ENCODE measurements at places on chromosomes 7 and 10.

DNA sequence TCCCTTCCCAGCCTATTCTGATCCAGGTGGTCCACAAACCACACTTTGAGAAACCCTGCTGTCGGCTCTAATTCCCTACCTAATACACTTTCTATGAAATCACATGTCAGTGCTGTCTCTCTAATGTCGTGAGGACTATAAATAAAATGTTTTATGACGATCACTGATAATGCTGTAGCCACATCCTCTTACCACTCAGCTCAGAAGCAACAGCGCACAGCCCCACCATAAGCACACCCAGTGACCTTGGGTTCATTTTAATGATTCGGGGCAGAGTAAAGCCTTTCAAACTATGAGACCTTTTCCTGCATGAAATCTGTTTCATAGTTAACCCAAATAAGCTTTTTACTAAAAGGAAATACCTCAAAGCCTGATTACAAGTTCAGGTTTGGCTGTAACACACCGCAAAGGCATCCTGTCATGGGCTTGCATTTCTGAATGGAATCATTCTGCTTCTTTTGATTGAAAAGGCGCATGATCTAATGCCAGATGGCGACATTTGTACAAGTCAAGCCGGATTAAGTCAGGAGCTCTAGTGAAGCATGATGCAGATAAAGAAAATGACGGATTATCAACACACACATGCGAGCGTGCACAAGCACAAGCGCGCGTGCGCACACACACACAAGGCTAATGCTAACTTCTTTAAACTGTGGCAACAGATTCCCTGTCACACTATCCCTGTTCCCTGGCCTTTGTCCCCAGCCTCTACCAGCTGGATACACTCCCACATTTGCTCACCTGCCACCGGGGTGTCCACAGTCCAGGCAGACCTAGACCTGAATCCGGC lies 180.5 kb upstream of the PDE1C start:
- no peak for DNase-seq

GRCh38 chr10:86798611-86799010 lies 42.2 kb downstream of the BMPR1A start:
- no peak for DNase-seq

- no peak for DNase-seq
Measured at GRCh38 chr10:10532236-10532635, 485.4 kb upstream of the CELF2 start.

DNA sequence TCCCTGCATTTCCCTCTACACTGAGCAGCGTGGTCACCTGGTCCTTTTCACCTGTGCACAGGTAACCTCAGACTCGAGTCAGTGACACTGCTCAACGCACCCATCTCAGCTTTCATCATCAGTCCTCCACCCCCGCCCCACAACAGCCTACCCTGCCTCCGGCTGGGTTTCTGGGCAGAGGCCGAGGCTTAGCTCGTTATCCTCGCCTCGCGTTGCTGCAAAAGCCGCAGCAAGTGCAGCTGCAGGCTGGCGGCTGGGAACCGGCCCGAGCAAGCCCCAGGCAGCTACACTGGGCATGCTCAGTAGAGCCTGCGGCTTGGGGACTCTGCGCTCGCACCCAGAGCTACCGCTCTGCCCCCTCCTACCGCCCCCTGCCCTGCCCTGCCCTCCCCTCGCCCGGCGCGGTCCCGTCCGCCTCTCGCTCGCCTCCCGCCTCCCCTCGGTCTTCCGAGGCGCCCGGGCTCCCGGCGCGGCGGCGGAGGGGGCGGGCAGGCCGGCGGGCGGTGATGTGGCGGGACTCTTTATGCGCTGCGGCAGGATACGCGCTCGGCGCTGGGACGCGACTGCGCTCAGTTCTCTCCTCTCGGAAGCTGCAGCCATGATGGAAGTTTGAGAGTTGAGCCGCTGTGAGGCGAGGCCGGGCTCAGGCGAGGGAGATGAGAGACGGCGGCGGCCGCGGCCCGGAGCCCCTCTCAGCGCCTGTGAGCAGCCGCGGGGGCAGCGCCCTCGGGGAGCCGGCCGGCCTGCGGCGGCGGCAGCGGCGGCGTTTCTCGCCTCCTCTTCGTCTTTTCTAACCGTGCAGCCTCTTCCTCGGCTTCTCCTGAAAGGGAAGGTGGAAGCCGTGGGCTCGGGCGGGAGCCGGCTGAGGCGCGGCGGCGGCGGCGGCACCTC lies at the start of the genes KLLN and PTEN:
KLLN (minus strand) TSS at position 481 of the 891 bp plus-strand sequence. CDS start 1,046 bp downstream, outside the sequence.
PTEN (plus strand) TSS at position 573 of the 891 bp plus-strand sequence. CDS start 845 bp downstream, outside the sequence.
- DNase-seq: peak; percentile 72

- no peak for DNase-seq
Measured at GRCh38 chr10:96133135-96133534, 3.0 kb downstream of the ZNF518A start.

GRCh38 chr10:113128450-113129070 lies 178.5 kb downstream of the TCF7L2 start:
- DNase-seq: no peak

GRCh38 chr10:27513451-27514191 lies 9.5 kb downstream of the RAB18 start:
- no peak for DNase-seq

DNA sequence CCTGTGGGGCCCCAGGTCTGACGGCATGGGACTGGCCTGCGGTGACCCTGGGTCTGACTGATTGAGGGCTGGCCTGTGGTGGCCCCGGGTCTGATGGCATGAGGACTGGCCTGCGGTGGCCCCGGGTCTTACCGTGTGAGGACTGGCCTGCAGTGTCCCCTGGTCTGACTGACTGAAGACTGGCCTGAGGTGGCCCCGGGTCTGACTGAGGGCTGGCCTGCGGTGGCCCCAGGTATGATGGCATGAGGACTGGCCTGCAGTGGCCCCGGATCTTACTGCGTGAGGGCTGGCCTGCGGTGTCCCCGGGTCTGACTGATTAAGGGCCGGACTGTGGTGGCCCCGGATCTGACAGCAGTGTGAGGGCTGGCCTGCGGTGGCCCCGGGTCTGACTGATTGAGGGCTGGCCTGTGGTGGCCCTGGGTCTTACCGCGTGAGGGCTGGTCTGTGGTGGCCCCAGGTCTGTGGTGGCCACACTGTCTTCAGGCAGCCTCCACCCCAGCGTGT lies 10.9 kb downstream of the JAKMIP3 start:
- no peak for DNase-seq

- no peak for DNase-seq
Measured at GRCh38 chr7:121181357-121181756, 147.4 kb upstream of the WNT16 start.

DNA sequence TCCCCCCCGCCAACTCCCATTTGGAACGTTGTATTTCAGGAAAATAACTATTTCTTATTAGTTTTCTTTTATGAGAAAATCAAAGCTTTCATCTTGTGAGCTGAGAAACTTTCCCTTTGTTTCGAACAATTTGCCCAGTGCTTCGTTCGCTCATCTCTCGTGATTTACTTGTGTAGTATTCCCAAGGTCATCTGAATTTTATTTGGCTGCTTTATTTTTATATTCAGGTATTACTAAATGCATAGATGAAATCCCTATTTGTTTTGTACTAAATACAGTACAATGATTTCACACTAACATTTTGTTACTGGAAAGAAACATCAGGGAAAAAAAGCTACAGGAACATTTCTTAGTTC lies 12.0 kb upstream of the EBLN1 start:
- no peak for DNase-seq

DNA sequence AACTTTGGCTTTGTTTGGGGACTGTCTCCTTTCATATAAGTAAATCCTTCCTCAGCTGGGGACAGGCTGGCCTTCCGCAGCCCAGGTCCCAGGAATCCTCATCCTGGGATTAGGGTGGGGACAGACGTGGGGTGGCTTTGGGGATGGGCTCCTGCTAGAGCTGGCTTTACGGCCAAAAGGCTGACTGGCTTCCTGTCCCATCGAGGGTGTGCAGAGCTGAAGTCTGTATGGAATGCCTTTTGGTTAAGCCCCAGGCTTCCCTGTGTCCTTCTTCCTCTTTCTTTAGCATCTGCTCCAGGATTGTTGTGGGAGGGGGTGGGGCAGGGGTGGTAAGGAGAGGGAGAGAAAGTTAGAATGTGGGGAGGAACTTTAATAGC lies 59.4 kb upstream of the AQP1 start:
- no peak for DNase-seq

GRCh38 chr7:68478326-68478725 lies 1119.9 kb upstream of the AUTS2 start:
- no peak for DNase-seq

- no peak for DNase-seq
Measured at GRCh38 chr10:123038782-123039631, 30.2 kb downstream of the ACADSB start.

DNA sequence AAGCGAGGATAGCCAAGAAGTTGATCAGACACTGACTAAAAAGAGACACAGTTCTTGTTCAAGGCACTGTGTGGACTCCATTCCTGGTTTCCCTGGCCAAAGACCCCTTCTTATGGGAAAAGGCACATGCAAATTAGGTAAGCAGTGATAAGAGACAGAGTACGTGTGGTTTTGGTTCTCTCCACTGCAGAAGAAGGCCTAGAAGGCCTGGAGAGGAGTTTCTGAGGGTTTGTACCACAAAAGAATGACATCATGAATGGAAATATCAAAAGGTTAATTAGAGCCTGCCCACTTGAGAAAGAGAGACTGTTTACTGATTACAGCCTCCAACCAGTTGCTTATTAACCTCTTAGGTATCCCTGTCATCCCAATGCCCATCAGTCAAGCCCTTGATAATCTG lies 137.5 kb downstream of the ZNF365 start:
- DNase-seq: no peak

DNA sequence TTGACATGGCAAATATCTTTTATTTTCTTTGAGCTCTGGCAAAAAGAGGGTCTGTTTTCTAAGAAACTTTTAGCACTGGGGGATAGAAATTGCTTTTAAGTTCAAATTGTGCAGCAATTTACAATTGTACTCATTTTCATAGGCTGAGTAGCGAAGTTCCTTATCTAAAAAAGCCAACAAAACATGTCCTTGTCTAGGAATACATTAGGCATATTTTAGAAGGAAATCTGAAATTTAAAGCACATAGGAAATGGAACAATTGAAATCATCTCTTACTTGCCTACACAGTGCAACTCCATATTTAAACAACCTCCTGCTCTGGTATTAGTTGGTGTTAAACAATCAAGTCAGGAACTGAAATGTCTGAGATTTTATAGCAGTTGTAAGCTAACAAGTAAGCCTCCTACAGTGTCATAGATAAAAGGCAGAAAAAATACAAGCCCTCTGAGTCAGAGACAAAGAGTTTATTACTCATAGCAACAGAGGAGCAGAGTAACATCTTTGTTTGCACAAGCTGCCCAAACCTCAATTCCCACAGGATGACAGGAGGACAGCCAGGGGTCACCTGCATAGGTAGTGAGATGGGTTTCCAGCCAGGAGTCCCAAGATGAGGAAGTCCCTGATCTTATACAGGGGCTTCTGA lies 280.2 kb upstream of the HGF start:
- no peak for DNase-seq

- no peak for DNase-seq
Measured at GRCh38 chr10:51433949-51434475, 265.4 kb downstream of the CSTF2T start.

GRCh38 chr7:132518102-132518838 lies 58.0 kb downstream of the PLXNA4 start:
- no peak for DNase-seq

GRCh38 chr7:77570330-77571011 lies 33.4 kb downstream of the PTPN12 start:
- no peak for DNase-seq

DNA sequence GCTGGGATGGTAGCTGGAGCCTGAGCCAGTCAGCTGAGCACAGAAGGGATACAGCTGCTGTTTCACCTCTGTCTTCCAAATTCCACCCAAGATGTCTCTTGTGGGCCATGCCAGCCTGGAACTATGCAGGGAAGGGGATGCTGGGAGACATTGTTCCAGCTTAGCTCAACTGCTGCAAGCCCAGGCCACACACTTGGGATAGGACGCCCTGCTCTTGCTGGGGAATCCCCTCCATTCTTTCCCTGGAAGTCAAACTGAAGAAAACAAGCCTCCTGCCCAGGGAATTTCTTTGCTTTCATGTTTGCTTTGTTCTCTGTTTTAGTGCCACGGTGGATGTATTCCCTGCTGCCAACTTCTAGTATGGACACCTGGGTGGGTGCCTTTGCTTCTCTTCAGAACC lies 55.2 kb upstream of the CDK13 start:
- no peak for DNase-seq

- DNase-seq: no peak
Measured at GRCh38 chr10:120765226-120765803, 85.8 kb upstream of the WDR11 start.

- DNase-seq: peak; percentile 61
Measured at GRCh38 chr7:55280031-55280454, 85.1 kb upstream of the LANCL2 start.

DNA sequence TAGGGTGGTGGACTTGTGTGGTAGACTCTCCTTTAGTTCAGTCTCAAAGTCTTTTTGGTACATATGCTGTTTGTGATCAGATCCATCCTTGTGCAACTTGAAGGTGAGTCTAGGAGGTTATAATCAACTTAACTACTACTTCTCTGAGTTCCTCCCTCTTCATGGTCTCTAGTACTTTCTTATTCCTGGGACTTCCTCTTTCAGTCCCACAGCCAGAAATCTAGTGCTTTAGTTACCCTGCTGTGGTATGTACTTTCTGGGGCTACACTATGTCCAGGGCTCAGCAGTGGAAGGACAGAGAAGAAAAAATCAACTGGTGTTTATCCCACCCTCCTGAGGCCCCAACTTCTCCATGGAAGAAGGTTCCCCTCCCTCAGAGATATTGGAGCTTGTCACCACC lies 19.4 kb upstream of the ATAD1 start:
- DNase-seq: no peak

DNA sequence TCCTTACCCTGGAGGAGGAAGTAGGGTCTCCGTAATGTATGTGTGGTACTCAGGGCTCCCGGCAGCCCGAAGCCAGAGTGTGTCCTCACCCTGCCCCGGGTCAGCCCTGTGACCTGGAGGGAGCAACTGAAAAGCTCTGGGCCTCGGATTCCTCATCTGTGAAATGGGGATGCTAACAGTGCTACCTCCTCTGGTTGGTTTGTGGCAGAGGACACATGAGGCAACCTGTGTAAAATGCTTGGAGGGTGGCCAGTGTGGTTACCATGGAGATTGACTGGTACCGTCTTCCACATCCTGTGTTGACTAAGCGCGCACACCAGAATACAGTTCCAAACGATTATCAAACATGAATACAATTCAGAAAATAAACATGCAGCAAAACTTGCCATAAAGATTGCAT lies 163.8 kb upstream of the KLF6 start:
- DNase-seq: no peak

GRCh38 chr7:100895956-100896731 lies 456 bp upstream of the ACHE start:
- peak; percentile 52 for DNase-seq

DNA sequence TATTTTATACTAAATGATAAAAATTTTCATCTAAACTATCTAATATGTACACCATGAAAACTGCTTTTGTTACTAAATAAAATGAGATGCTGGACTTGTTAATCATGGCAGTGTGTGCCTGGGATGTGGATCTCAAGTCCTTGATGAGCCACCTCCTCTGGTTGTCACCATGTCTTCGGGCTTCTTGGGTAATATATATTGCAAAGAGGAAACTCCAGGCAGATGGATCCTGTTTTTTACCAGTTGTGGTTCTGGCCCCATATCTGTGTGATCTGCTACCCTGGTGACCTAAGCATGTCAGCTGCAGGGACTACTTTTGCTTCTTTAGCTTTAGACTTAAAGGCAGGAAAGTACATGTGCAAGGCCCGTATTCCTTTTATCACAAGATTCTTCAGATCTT lies 46.2 kb downstream of the TMEM60 start:
- DNase-seq: no peak

Data from NCI-H1105 (cell line).